Ureter (tissue), 1 donor: ENCODE measurements at places on chromosomes 12 and 14.

- no peak for DNase-seq
Measured at GRCh38 chr12:108441549-108441948, 73.5 kb upstream of the FICD start.

DNA sequence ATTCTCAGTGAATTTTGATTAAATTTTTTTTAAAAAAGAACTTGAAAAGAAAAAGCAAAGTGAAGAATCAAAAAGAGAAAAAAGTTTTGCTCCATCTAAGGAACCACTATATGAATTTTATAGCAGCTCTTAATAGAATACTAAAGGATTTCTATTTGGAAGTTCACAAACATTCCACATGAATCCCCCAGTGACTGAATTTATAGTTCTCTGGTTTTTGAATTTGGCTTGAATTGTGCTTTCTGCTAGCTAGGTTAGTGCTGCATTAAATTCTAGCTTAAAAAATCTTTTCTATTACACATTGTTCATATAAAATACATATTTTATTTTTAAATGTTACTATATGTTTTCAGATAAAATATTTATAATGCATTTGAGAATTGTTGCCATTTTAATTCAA is 675.4 kb downstream of the RERGL start:
- no peak for DNase-seq

DNA sequence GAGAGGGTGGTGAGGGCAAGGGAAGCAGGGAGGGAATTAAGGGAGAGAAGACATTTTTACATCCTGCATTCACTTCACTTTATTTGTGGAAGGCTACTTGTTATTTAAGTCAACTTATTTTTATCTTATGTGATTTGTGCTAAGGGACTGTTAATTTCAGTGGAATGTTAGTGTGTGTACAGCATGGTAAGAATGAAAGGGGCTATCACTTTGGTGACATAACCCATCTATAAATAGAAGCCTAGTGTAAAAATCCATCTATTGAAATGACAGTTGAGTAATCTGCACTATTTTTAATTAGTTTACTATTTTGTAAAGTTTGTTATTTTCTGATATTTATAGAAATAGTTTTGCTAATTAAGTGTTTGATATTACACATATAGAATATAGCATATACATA is 16.8 kb upstream of the CHPT1 start:
- no peak for DNase-seq

- no peak for DNase-seq
Measured at GRCh38 chr12:99983456-99984258, 1.1 kb downstream of the ANKS1B start.

DNA sequence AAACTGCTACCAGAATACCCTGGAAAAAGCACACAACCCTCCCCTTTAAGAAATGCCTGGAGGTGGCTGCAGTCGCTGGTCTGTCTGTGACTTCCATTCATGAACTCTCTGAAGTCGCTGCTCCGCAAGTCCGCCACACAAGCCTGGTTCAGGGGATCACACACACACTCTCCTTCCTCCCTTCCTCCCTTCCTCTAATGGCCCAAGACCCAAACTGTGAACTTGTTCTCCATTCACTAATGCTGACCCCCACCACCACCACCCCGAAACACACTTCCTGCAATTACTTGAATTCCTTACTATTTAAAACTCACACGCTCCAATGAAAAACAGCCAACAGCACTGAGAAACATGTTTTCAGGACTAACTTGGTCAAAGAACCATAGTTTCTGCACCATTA is 1.0 kb upstream of the LMO3 start:
- DNase-seq: no peak

GRCh38 chr14:21868442-21869046 is 194.9 kb upstream of the OR4E1 start:
- DNase-seq: peak; percentile 53

DNA sequence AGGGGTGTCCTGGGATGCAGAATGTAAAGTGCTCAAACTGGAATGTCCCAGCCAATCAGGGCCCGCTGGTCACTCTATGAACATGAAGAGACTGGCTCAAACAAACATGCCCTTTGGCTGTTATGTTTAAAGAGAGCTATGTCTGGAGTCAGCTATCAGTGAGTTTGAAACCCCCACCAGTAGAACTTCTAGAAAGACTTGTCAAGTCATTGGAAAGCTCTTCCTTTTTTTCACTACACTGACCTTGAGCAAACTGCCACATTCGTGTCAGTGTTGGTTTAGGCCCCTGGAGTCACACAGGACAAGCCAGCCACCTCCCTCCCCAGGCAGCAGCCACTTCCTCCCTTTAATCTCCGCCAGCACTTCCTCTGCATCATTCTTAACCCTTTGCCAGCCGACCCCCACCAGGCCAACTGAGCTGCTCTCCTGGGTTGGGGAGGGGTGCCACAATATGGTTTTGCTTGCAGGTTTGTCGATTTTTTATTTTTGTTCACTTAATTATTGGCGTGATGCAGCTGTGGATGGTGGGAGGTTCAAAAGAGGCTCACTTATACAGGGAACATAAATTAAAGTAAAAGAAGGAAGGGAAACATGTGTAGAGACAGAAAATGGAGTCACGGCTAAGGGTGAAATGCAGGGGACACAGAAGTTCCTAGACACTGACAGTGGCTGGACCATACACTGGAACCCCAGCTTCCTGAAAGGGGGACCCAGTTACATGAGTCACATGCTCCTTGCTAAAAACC is 25.3 kb downstream of the CMKLR1 start:
- no peak for DNase-seq

DNA sequence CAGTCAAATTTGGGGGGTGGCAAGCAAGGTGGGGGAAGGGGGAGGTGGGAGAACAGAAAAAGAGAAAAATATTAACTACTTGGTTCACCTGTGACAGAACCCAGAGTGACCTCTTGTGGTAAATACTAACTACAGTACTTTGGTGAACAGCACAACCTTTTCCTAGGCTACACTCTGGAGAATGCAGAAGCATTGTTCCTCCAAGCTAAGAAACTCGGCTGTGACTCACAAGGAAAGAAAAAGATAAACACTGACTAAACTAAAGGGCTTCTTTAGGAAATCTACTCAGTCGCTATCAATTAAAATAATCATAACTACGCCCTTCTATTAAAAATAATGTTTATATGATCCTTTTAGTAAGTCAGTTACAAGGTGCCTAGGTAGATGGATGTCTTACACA is 5.4 kb downstream of the KCNH5 start:
- DNase-seq: no peak

- DNase-seq: no peak
Measured at GRCh38 chr12:110885152-110885840, 35.1 kb downstream of the MYL2 start.

- no peak for DNase-seq
Measured at GRCh38 chr12:104547235-104547634, 90.5 kb downstream of the CHST11 start.

DNA sequence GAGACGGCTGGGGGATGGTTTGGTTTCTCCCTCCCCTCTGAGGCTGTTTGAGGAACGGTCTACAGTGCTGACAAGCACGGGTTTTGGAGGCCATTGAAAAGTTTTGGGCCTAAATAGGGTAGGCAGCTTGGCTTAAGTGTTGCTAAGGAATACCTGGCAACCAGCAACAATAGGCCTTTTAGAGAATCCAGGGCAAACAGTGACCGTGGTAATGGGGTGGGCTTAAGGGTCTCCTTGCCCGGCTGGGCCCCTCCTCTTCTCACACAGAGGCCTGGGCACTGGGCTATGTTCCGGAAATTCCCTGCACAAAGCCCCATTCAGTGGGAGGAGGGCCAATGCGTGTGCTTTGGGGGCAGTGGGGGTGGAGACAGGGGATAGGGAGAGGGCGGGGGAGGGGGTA is 55.4 kb downstream of the ASCL1 start:
- no peak for DNase-seq

DNA sequence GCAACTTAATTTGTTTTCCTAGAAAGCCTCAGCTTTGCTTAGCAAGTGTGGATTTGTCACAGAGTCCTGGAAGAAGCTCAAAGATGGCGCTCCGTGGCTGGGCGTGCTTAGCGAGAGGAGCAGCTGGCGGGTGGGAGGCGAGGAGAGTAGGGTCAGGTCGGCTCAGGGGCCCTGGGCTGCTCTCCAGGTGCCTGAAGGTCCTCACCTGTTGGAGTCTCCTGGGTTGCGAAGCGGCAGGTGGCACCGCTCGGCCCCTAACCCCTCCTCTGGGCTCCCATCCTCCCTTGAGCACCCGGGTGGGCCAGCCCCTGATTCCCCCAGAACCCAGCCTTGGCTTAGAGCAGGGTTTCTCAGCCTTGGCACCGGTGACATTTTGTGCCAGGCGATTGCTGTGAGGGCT is 25.1 kb downstream of the LRTM2 start:
- no peak for DNase-seq

- no peak for DNase-seq
Measured at GRCh38 chr14:76720382-76720813, 40.9 kb upstream of the VASH1 start.

DNA sequence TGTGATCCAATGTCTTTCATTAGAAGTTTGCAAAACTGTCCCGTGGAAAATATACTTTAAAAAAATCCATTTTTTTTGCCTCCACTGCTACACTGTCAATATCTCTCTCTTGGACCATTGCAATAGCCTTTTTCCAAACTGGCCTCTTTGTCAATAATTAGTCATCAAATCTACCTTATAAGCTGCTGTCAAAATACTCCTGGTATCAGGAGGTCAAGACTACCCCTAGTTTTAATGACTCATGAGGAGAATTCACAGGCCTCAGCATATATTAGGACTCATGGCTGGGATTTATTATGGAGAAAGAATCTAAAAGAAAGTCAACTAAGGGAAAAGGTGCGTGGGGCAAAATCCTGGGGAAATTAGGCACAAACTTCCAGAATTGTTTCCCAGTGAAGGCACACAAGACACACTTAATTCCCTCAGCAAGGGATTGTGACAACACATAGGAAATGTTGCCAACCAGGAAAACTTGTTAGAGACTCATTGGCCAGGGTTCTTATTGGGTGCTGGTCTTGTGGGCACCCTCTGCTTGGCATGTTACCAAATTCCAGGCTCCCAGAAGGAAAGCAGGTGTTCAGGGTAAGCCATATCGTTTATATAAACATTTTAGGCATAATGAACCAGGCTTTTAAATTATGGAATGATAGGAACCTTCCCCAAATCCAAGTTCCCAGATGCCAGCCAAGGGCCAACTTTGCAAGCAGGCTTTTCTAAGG is 56.1 kb downstream of the TMEM117 start:
- DNase-seq: no peak

- DNase-seq: no peak
Measured at GRCh38 chr12:80282226-80282625, 161.8 kb upstream of the PTPRQ start.

DNA sequence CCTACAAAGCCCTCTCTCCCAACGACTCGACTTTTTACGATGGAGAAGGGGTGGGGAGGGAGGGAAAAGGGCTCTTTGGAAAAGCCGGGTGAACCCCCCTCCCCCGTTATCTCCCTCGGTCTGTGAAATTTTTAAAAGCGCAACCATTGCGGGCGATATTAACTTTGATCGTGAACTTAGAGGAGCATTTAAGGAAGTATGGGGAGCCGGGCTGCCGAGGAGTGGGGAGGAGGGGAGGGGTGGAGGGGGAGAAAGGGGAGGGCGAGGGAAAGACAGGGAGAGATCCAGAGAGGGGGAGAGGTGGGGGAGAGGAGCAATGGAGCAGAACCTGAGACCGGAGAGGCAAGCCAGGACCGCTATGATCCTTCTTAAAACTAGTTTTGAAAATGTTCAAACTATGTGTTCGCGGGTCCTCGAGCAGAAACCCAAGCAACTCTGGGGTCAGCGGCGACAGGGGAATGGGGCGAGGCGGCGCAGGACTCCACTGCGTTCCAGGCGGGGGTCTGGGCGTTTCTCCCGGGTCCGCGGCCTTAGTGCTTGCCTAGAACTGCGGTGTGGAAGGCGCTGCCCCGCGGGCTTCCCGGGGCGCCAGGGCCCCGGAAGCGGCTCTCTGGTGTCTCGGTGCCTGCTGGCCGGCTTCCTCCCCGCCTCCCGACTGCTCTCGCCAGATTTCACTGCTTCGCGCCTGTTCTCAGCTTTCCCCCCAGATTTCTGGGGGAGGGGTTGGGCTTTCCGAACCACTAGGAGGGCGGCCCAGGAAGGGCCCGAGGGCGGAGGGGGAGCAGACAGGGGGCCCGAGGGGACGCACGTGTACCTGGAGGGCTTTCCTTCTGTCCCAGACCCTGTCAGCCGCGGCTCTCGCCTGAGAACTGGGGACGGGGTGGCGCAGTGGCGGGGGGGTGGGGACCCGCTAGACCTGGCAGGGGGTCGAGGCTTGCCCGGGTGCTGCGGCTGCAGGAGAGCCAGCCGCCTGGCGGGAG is at the start of gene HOTAIR:
HOTAIR (minus strand) TSS at position 871 of the 980 bp plus-strand sequence.
- no peak for DNase-seq

DNA sequence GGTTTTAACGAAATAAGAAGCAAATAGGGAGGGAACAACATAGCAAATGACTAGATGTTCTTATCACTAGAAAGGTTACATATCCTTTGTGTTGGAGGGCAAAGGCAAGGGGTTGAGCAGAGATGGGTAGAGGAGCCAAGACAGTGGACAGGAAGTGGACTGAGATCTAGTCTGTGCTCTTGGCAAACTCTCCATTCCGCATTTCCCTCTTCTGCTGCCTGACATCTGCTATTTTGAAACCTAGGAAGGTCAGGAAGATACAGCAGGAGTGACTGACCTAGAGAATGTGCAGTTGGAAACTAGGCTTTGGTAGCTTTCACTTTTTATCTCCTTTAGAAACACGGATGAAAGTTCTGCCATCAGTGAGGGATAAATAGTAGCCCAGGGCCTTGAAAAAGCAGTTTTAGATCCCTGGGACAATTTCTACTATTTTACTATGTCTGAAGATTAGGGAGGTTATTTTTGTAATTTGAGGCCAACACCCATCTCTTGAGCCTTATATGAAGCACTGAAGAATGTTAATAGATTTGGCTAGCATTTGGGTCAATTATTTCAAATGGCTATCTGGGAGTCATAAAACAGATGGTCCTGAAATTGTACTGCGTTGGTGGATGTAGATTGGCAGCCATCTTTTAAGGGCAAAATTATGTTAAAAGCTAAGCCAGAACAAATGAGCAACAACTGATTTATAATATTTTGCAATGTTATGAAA is 410.3 kb downstream of the PCNX1 start:
- DNase-seq: no peak

DNA sequence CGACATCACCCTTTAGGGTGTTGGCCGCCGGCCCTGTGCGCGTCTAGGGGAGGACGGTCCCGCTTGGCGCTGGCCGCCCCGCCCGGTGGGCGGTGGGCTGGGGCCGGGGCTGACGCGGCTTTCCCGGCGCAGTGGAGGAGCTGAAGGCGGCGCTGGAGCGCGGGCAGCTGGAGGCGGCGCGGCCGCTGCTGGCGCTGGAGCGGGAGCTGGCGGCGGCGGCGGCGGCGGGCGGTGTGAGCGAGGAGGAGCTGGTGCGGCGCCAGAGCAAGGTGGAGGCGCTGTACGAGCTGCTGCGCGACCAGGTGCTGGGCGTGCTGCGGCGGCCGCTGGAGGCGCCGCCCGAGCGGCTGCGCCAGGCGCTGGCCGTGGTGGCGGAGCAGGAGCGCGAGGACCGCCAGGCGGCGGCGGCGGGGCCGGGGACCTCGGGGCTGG is 3.6 kb downstream of the TNFAIP2 start:
- DNase-seq: no peak

GRCh38 chr12:87469295-87469694 is 559.9 kb downstream of the C12orf50 start:
- no peak for DNase-seq
